ENCODE measurements at places on chromosomes 2 and 18.

DNA sequence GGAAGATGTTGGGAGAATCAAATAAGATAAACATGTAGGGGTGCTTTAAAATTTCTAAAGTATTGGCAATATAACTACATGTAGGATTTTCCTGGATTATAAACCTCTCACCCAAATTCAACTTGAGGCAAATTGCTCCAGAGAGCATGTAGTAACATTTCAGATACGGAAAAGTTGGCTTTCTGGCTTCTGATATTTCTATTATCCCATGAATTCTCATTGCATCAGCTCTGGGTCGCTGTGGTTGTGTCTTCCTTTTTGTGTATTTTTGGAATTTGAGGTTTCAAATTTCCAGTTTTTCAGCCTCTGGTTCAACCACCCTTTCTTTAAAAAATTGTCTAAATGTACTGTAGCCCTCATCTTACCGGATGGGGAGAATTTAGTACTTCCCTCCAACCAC is 32.3 kb downstream of the TGIF1 start:
- no peak for DNase-seq

DNA sequence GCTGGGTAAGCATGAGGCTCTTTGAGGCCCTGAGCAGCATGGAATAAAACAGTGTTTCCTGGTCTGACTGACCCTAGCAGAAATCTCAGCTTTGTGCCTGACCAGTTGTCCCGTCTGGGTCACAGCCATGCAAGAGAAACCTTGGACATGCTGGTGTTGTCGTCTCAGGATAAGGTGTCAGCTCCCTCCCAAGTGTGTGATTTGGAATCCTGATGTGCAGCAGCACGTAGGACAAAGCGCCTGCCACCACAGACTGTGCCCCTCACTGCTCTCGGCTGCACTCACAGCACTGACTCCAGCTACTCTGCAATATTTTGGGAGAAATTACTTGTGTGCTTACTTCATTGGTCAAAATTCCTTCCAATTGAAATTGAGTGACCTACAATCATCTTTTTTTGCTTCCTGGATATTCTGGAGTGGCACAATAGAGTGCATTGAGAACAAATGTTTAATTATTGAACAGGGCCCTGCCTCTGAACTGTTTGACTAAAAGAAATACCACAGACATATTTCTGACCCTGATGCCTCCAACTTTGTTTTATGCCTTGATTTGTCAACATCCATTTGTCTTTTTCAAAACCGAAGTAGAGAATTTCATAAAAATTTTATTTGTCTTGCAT is 352.4 kb downstream of the SOCS6 start:
- DNase-seq: no peak

GRCh38 chr2:191941376-191941929 is 94.6 kb upstream of the CAVIN2 start:
- no peak for DNase-seq

- peak; percentile 4 for DNase-seq
Measured at GRCh38 chr2:11631462-11631861, 38.5 kb downstream of the NTSR2 start.

- no peak for DNase-seq
Measured at GRCh38 chr2:96301865-96302264, 3.5 kb downstream of the SNRNP200 start.

GRCh38 chr2:45352506-45352905 is 258.6 kb downstream of the SRBD1 start:
- no peak for DNase-seq

DNA sequence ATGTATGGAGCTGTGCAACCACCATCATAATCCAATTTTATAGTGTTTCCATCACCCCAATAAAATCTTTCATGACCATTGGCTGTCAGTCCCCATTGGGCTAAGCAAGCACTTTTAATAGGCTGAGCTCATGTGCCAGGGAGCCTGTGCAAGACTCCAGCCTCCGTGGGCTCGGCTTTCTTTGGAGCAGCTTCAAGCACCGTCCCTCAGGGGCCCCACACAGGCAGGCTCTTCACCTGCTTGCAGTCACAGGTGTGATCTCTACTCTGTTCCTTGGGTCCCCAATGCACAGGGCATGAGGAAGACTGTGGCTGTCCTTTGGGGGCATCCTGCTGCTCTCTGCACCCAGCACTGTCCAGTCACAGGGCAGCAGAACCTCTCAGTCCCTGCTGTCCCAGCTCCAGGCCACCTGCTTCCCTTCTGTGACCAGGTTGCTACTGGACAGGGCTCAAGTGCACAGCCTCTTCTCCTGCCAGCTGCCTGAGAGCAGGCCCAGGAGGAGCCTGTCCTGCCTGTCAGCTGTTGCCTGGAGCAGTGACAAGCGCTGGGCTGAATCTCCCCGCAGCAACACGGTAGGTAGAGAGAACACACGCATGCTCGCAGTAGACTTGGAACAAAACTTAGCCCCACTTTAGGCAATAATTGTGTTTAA is 40.7 kb upstream of the TMEM131 start:
- no peak for DNase-seq

DNA sequence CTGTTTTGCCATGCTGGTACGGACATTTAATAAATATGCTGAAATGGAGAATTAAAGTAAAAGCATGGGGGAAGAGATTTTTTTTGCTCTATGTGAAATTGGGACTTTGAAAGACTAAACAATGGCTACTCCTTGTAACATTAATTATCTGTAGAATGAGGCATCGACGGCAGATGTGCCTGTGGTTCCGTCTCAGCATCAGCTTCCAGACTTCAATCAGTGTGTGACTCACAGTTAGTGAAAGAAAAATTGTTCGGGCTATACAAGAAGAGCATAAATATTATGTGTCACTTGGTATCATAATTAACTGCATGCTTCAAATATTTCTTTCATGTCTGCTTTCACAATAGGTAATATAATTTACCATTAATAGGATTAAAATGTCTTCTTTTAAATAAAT is 117.0 kb upstream of the SMIM21 start:
- DNase-seq: no peak

- no peak for DNase-seq
Measured at GRCh38 chr2:23314687-23315086, 70.3 kb upstream of the KLHL29 start.

DNA sequence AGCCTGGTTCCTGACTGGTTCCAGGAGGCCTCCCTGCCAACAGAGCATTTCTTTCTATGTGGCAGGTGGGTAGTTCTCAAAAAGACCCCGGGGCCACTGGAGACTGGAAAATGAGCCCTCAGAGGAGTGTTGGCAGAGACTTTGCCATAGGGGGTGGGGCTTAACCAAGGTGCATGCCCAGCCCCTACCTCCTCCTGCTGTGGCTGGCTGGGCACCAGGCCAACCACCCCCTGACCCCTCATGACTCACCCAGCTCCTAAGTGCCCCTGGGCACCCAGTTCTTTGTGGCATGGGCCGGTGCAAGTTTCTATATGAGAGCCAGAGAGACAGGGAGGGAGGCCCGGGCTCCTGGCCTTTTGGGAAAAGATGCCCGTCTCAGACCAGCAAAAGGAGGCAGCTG is 98.2 kb upstream of the SMAD2 start:
- no peak for DNase-seq

DNA sequence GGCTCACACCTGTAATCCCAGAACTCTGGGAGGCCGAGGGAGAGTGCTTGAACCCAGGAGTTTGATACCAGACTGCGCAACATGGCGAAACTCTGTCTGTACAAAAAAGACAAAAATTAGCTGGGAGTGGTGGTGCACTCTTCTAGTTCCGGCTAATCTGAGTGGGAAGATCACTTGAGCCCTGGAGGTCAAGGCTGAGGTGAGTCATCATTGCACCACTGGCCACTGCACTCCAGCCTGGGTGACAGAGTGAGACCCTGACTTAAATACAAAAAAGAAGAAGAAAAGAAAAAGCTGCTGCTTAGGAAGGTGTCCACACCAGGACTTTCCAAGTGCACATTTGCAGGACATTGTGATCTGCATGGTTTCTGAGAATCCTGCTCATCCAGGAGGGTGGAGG is 16.4 kb downstream of the SKOR2 start:
- DNase-seq: no peak

GRCh38 chr2:23954325-23955014 is 14.2 kb downstream of the UBXN2A start:
- no peak for DNase-seq

DNA sequence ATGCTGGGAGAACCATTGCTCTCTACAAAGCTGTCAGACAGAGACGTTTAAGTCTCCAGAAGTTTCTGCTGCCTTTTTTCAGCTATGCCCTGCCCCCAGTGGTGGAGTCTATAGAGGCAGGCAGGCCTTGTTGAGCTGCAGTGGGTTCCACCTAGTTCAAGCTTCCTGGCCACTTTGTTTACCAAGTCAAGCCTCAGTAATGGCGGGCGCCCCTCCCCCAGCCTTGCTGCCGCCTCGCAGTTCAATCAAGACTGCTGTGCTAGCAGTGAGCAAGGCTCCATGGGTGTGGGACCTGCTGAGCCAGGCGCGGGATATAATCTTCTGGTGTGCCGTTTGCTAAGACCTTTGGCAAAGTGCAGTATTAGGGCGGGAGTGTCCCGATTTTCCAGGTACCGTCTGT is 52.7 kb upstream of the SCYGR2 start:
- no peak for DNase-seq

GRCh38 chr2:231991664-231992063 is 30.2 kb downstream of the DIS3L2 start:
- no peak for DNase-seq

GRCh38 chr2:146806364-146807005 is 1038.3 kb upstream of the ACVR2A start:
- peak; percentile 17 for DNase-seq

DNA sequence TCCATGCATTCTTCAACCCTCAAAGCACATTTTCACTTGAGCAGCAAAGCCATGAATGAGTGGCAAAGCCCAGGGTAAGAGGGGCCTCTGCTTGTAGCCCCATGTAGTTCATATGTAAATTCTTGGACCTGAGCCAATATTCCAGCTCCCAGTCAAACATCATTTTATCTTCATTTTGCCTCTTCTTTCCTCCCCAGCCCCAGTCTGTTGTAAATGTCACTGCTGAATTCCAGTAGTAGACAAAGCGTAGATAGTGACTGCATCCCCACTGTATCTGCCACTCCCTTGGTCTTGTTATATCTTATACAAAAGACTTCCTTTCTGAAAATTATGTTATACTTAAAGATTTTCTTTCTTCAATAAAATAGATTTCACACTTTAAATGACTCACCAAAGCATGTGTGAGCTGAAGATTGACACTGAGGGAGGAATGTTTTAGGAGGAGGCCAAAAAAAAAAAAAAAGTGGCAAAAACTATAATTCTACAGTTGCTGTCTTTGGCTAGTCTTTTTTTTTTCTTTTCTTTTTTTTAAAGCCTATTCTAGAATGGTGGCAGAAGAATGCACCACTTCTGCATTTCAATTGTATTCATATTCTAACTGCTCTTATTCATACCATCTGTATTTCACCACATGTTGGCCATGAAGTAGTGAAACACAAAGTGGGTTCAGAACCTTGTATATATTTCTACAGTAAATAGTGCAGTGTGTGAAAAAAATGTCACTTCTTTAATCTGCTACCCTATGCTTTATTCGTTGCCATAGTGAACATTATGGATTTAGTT is 306.1 kb downstream of the CPS1 start:
- no peak for DNase-seq

DNA sequence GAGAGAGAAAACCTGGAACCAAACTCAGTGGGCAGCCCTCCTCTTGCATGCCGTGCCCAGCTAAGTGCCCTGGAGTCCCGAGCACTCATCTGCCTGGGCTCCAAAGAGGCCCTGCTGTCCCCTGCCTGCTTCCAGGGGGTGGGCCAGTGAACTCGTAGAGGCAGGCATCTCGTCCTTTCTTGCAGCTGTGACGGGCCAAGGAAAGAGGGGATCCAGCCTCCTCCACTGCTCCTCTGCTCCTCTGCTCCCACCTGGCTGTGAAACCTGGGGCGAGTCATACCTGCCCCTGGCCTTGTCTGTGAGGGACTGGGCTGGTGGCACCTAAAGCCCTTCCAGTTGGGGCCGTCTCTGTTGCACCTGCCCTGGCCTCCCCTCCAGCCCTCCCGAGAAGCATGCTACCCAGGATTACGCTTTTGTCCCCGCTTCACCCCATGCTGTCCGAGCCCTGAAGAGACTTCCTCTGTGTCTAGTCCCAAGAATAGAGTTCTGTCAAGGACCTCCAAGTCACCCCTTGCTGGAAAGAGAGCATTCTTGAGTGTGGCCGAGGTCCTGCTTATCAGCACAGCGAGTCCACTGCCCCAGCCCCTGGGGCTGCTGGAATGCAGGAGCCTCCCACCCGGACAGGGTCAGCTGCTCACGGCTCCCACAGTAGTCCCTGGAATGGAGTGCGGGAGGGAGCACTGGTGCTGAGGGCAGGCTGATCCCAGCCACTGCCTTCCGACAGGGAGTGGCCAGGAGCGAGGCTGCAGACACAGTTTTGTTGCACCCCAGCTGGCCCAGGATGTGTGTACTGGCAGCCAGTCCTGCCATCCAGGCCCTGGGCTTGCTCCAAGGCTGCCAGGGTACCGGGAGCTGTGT is 14.3 kb downstream of the KCNK3 start:
- no peak for DNase-seq

DNA sequence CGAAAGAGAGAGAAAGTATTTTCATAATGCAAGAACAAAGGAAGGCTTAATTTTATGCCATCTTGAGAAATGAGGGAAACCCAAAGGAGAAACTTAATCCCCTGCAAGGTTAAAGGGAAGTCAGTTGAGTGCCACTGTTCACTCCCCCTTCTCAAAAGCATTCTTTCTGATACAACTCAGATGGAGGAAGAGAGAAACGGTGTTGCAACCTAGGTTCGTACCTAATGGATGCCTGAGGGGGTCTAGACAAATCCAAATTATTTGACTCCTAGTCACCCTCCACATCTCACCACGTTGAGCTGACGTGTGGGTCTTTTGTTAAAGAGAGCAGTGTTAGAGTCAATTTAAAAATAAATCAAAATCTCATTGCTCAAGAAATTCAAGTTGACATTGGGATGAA is 52.6 kb upstream of the UNC80 start:
- no peak for DNase-seq

GRCh38 chr18:22191923-22192322 is 22.5 kb downstream of the GATA6 start:
- no peak for DNase-seq

DNA sequence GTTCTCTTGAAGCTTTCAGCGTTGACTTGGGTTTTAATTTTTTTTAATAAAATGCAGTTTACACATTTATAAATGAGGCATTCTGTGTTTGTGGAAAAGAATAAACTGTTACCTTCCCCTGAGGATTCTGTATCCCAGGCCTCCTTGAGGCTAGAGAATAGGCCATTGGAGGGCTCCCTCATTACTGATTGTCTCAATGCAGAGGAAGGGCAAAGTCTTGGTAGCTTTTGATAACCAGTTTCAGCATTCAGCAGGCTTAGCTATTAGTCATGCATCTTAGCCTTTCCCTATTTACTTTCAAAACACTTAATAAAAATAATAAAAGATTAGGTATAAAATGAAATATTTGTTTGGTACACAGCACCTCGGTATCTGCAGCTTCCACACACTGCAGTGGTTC is 58.1 kb upstream of the OTX1 start:
- no peak for DNase-seq

GRCh38 chr2:113078350-113078839 is 10.6 kb downstream of the IL1F10 start:
- peak; percentile 22 for DNase-seq

- no peak for DNase-seq
Measured at GRCh38 chr2:207956771-207957170, 68.6 kb downstream of the PLEKHM3 start.

DNA sequence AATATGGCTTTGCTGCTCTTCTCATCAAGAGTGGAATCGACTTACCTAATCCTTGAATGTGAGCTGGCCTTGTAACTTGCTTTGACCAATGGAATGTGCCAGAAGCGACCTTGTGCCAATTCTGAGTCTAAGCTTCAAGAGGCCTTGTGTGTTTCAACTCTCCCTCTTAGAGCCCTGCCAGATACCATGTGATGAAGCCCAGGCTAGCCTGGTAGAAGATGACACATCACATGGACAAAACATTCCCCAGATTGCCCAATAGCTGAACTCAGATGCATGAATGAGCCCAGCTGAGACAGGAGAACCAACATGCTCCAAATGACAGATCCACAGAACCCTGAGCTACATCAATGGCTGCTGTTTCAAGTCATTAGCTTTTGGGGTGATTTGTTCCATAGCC is 4.2 kb upstream of the KLHL14 start:
- no peak for DNase-seq

All from fibroblast of the conjunctiva (primary cell).